Activated CD8-positive, alpha-beta T cell treated with anti-CD3 and anti-CD28 coated beads for 36 hours (primary cell): ENCODE measurements at places on chromosomes 16 and 17. TPM values are rescaled to one million over a fixed set of nuclear protein-coding genes. Genes with fewer than 3 reads are reported as not detected.
A peak's percentile ranks its signal among the peaks of the same experiment; 100 is the strongest.

- peaks cover 49% of the 10 kb centered on the region for H3K27me3 ChIP-seq
- H3K27ac ChIP-seq, result no peak overlapping the region
- H3K4me3 ChIP-seq, result no peak overlapping the region
- peaks cover 3% of the 10 kb centered on the region for H3K4me1 ChIP-seq
- DNase-seq, result no peak
- H3K36me3 ChIP-seq, result no peaks in the 10 kb centered on the region
Measured at GRCh38 chr16:55058576-55058975, 127.9 kb downstream of the IRX5 start.

DNA sequence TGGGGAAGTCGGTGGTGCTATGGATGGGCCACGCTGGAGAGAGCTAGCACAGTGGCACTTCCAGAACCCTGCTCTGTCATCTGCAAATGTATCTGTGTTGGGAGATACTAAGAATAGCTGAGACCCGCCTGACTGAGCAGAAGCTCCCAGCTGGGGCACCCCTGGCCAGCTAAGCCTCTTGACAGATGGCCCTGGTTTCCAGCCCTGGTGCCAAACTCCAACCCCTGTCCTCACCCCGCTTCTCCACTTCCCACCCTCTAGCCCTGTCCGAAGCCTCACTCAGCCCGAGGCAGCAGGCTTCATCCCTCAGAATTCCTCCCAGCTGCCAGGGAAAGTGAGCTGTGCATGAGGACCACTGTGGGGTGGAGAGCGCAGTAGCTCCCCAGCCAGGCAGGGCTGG, 124.4 kb downstream of the CCDC144A start:
- H3K4me1 ChIP-seq, result no peaks in the 10 kb centered on the region
- DNase-seq, result no peak
- no peaks in the 10 kb centered on the region for H3K36me3 ChIP-seq
- H3K4me3 ChIP-seq, result no peak overlapping the region

CFAP119 gene
- 3.8 TPM for total RNA-seq

HSPB9 gene
- total RNA-seq, result 0.41 TPM

GRCh38 chr16:69083306-69083941, 22.0 kb upstream of the HAS3 start:
- peaks cover under 1% of the 10 kb centered on the region for H3K4me1 ChIP-seq
- H3K36me3 ChIP-seq, result peaks cover 10% of the 10 kb centered on the region
- no peak overlapping the region for H3K27ac ChIP-seq
- H3K27me3 ChIP-seq, result no peaks in the 10 kb centered on the region
- DNase-seq, result no peak

CYGB gene
- total RNA-seq, result not detected

TMEM132E gene
- total RNA-seq, result not detected

- no peak overlapping the region for H3K27ac ChIP-seq
- DNase-seq, result no peak
- peaks cover 27% of the 10 kb centered on the region for H3K36me3 ChIP-seq
- H3K4me3 ChIP-seq, result no peak overlapping the region
- H3K4me1 ChIP-seq, result peaks cover 8% of the 10 kb centered on the region
Measured at GRCh38 chr16:2611499-2611862, 70.8 kb upstream of the KCTD5 start.

- DNase-seq, result no peak
- H3K27me3 ChIP-seq, result no peaks in the 10 kb centered on the region
- H3K27ac ChIP-seq, result no peak overlapping the region
- no peaks in the 10 kb centered on the region for H3K36me3 ChIP-seq
Measured at GRCh38 chr17:77607606-77608005, 350.9 kb upstream of the TNRC6C start.

PPY gene
- total RNA-seq, result not detected

DNA sequence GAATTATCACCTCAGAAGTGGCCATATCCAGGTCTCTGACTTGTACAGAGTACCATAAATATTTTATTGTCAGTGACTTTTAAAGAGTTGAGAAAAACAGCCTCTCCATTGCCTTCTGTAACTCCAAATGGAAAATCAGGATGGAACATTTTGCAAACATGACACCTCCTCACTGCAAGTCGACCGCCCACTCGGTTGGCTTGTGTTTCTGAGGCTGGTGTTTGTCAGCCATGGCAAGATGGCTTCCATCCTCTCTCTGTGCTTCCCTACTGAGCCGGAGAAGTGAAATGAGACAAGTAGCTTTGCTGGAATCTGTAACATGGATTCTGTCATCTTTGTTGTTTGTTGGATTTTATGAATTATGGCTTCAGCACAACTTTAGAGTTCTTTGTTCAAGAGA, 172.8 kb downstream of the RBFOX1 start:
- no peaks in the 10 kb centered on the region for H3K36me3 ChIP-seq
- H3K4me1 ChIP-seq, result no peaks in the 10 kb centered on the region
- no peak for DNase-seq
- H3K27me3 ChIP-seq, result no peaks in the 10 kb centered on the region
- H3K27ac ChIP-seq, result no peak overlapping the region

IL21R gene
- total RNA-seq, result 97.2 TPM

HSD17B1 gene
- 0.49 TPM for total RNA-seq

MYO15A gene
- total RNA-seq, result 0.76 TPM

DNA sequence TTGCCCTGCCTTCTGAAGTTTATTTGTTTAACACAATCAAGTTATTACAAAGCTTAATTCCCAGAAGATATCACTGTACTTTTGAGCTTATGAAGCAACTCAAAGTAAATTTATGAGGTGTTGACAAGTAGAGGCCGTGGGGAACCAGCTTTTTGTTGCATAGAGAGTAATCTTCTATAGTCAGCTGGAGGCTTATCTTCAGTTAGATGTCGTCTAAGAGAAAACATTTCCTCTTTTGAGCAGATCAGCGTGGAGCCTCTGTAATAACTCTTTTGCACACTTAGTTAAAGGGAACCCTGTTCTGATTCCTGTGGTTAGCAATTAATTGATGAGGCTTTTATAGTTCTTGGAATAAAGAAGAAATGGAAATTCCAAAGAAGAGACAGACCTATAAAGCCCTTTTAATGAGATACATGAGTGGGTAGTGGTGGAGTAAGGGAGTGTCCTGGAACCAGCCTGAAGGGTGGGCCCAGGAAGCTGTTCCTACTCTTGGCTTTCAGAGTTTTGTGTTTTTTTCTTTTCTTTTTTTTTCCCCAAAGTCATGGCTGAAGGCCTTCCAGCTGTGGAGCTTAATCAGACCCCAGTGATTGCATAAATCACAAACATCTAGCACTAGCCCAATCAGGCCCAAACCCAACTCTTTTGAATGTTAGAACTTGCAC, 28.9 kb upstream of the MAP3K14 start:
- no peaks in the 10 kb centered on the region for H3K36me3 ChIP-seq
- no peak overlapping the region for H3K27ac ChIP-seq
- H3K27me3 ChIP-seq, result no peaks in the 10 kb centered on the region
- no peak overlapping the region for H3K4me3 ChIP-seq
- peaks cover 9% of the 10 kb centered on the region for H3K4me1 ChIP-seq
- no peak for DNase-seq

NRN1L gene
- not detected for total RNA-seq

DNA sequence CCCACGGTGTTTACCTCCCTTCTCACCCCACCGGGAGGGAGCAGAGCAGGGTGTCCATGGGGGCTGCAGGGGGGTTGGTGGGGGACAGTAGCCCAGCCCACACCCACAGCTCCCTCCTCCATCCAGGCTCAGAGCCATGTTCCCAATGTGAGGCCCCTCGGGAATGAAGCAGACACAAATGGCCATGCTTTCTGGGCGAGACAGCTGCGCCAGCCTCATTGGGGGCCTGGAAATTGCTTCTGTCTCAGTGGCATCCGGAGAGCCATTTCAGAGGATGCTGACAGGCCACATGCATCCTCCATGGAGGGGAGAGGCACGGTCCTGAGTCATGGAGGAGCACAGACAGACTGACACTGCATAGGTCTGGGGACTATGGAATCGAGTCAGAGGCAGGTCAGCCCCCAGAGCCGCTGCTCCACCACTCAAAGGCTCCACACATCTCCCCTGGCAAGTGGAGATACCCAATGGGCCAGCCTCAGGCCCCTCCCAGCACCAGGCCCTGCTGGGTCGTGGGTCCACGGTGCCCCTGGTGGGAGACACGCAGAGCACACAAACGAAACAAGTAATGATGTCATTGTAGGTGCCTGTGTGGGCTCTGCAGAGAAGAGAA, 59.6 kb upstream of the ENPP7 start:
- no peak overlapping the region for H3K4me3 ChIP-seq
- no peak for DNase-seq
- H3K4me1 ChIP-seq, result no peaks in the 10 kb centered on the region
- H3K27ac ChIP-seq, result no peak overlapping the region
- H3K27me3 ChIP-seq, result peaks cover 16% of the 10 kb centered on the region

GRCh38 chr16:75593825-75594820, 27.9 kb downstream of the GABARAPL2 start:
- H3K27ac ChIP-seq, result peak overlapping the region; percentile 71
- peaks cover 14% of the 10 kb centered on the region for H3K4me1 ChIP-seq
- peaks cover 29% of the 10 kb centered on the region for H3K36me3 ChIP-seq
- no peak overlapping the region for H3K4me3 ChIP-seq
- DNase-seq, result peak; percentile 46

AANAT gene
- 0.34 TPM for total RNA-seq

- H3K36me3 ChIP-seq, result peaks cover 15% of the 10 kb centered on the region
- H3K4me1 ChIP-seq, result no peaks in the 10 kb centered on the region
- H3K27ac ChIP-seq, result no peak overlapping the region
- DNase-seq, result peak; percentile 47
- no peaks in the 10 kb centered on the region for H3K27me3 ChIP-seq
- H3K4me3 ChIP-seq, result no peak overlapping the region
Measured at GRCh38 chr16:2178321-2179106, 17.9 kb downstream of the CASKIN1 start.

SHCBP1 gene
- 37.6 TPM for total RNA-seq
